ENCODE measurements at places on chromosomes 6 and 20.
A peak's percentile ranks its signal among the peaks of the same experiment; 100 is the strongest.

DNA sequence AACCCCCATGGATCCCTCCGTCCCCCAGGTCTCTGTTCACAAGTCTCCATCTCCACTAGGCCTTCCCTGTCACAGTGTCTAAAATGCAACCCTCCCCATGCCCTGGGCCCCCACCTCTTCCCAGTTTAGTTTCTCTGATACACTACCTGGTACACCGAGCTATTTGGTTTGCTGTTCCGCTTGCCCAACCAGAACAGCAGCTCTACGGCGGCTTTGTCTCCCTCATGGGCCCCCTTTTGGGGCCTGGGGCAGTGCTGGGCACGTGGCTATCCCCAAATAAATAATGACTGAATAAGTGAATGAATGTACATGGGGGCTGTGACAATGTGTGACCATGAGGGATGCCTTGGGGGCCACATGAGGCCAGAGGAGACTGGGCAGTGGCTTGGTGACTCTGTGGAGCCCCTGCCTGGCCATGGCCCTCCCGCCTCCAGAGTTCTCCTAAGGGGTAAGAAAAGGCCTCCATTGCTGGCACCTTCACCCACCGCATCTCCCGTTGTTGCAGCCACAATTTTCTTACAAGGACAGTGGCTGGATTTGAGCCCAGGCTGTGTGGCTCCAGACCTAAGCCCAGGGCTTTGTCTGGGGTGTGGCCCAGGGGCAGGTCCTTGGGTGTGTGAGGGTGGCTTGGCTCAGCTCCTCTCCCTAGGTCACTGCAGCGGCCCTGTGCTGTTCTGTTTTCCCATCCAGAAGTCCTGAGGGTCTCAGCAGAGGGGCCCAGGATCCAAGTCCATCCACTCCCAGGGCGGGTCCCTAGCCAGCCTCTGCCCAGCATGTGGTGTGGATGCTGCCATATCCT is 408.5 kb upstream of the SULF2 start:
- DNase-seq = no peak

DNA sequence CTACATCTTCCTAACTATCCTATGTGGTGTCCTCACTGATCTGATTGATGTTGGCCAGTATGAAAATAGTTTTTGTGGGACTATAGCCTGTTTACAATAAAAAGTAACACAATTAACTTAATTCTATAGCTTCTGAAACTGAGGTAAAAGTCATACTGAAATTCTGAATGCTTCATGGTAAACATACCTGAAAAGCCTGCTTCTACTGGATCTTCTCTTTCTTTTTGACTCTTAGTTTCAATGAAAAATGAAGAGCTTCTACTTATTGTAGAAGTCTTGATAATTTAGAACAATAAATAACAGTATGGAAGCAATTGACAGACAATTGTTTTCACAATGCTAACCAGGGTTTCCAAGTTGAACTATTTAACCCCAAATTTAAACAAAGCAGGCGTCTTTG is 383.9 kb upstream of the MMS22L start:
- DNase-seq = no peak

DNA sequence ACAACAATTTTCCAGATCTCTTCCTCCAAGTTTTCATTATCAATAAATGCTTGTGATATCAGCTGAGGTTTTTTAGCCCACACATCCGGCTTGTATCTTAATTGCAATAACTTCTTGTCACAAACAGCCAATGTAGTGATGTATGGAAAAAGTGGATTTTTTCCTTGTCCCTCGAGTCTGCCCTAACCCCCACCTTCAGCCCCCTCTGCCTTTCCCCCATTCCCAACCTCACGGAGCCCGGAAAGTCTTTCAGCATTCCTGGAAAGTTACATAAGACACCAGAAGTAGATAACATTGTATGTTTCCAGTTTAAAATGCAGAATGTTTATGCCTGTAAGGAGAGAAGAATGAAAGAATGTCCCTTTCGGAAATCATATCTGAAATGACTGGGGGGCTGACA is 179.2 kb upstream of the PHACTR1 start:
- no peak for DNase-seq

- no peak for DNase-seq
These were observed 22.9 kb downstream of the PPP1R3G start for GRCh38 chr6:5108068-5108467.

- DNase-seq = no peak
These were observed 24.1 kb upstream of the BPIFA3 start for GRCh38 chr20:33192912-33193501.

GRCh38 chr6:144093658-144094057 is 1.7 kb downstream of the SF3B5 start:
- no peak for DNase-seq

DNA sequence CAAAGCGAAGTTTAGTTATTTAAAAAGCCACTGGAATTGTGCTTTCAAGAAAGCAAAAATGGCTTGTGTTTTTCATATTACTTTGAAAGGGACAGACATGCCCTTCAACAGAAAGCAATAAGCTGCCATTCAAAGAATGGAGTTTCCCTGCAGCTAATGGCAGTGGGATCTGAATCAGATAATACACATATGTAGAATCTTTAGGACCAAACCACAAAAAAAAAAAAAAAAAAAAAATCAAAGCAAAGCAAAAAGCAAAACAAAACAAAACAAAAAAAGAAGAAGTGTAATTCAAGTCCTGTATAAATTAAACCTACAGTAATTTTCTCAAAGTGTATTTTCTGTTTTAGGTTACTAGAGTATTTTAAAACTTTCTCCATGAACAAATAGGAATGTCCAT is 63.6 kb upstream of the ZNF217 start:
- DNase-seq = no peak

DNA sequence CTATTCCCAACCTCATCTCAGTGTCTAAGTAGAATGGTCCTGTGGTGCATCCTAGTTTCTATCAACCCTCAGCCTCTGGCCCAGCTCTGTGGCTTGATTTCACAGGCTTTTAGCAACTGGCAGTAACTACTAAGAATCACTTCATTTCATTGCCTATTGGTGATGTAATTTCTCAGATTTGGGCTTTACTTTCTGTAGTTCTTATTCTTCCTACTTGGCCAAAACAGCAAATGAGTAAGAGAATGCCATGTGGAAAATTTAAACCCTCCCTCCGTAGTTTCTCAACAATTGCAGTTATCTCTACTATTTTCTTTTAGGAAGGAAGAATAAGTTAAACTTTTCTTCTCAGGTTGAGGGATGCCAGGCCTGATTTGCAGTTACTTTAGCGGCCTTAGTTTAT is 387.3 kb downstream of the CDKAL1 start:
- DNase-seq = peak; percentile 40

DNA sequence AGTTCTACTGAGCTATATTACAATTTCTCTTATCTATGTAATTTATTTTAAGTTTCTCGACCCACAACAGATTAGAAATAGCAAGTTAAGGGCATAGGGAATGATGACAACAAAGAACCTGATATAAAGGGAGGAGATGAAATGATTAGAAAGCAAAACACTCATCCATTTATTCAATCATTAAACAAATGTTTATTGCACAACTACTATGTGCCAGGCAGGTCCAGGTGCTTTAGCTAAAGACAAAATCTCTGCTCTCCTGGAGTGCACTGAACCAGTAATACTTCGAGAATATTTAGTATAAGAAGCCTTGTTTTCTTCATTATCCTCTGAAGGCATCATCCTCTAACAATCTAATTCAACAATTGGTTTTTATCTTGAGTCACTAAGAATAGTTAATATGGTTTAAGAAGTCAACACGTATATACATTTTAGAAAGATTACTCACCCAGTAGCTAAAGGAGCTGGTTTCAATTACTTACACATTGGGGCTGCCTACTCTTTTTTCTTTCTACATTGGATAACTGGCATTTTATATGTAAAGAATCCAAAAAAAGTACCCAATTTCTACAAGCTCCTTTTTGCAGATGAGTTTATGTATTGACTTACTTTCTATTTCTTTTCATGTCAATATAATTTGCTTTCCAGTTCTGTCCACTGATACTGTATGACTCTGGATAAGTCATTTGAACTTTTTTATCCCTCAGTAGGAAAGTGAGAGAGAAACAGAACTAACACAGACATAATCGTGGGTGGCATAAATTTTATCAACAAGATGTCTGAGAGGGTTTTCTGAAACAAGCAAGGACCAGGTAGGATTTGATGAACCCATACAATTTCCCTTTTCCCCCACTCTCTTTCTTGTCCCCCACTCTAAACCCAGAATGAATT is 312.6 kb downstream of the CLIC5 start:
- DNase-seq = no peak

DNA sequence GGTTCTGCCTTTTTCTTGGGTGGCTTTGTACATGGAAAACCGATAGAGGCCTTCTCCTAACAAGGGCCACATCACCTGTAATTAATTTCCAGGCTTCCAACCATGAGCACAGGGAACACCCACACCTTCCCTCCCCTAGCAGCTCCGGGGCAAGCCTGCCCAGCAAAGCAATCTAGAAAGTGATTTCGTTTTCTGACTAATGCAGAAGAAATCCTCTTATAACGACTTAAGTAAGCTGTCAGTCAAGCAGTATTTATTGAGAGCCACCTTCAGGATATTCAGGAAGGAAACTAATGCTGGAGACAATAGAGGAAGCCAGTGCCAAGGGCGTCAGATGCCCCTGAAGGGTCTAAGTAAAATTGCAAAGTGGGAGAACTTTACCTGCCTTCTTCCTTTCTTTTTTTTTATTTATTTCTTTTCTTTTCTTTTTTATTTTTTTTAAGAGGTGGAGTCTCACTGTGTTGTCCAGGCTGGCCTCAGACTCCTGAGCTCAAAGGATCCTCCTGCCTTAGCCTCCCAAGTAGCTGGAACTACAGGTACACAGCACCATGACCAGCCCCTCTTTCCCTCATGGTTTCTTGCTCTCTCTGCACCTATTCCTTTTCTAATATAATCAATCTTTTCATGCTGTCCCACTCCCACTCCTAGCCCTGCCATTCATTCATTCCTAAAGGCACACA is 67.5 kb upstream of the MBOAT1 start:
- DNase-seq = no peak

GRCh38 chr6:27630727-27631608 is 158.1 kb upstream of the ZNF184 start:
- DNase-seq = peak; percentile 54

DNA sequence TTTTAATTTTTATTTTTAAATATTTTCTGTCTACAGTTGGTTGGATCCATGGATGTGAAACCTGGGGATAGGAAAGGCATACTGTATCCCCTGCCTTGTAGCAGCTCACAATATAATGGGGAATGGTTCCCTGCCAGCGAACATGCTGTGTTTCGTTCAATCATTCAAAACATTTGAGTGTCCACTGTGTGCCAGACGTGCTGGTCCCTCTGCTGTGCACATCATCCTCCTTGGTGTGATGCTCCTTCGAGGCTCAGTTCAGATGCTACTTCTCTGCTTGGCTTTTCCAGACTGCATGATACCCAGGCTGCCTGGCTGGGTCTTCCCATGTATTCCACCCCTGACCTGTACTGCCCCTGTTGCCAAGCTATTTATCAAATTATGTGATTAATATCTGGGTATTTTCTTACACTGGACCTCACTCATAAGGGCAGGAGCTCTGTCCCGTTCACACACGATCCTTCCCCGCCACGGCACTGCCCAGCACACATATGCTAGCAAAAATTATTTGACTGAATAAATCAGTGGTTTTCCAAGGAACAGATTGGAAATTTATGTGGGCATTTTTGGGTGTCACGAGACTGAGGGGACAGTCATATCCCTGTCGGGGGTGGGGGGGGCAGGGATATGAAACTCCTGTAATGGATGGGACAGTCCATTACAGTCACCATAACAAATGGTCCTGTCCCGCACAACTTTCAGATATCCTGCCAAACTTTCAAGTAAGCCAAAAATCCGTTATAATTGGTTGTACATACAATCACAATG is 4.9 kb downstream of the SDCBP2 start:
- no peak for DNase-seq

DNA sequence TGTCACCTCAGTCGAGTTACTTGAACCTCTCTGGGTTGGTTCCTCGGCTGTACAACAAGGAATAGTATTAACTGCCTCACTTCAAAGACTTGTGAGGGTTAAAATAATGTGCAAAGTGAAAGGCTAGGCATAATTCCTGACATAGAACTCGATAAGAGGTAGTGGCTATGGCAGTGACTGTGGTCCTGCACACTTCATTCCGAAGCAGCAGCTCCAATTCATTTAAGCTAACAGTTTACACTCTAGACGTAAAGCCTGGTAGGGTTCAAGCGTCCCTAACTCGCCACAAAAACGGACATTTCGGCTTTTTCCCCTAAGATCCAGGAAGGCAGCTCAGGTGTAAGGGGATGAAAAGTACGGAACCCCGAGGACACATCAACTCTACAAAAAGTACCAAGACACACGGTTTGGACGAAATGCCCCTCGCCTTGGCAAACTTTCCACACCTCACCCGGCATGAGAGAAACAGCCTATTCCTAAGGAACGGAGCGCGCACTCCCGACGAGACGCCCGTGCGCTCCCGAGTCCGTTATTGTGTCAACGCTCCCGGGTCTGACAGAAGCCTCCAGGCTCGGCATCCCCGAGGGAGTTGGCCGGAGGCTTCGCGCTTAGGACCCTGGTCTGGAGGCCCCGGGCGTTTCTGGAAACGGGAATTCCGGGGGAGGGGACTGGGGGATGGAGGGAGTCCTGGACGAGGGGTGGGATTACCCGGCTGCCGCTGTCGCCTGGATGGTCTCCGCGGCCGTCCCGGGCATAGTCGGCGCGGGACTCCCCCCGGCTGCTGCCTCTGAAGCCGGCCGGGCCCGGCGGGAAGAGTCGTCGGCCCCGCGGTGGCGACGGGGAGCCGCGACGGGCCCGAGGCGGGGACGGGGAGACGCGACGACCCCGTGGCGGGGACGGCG is 937 bp downstream of the ZNF318 start:
- DNase-seq = no peak

DNA sequence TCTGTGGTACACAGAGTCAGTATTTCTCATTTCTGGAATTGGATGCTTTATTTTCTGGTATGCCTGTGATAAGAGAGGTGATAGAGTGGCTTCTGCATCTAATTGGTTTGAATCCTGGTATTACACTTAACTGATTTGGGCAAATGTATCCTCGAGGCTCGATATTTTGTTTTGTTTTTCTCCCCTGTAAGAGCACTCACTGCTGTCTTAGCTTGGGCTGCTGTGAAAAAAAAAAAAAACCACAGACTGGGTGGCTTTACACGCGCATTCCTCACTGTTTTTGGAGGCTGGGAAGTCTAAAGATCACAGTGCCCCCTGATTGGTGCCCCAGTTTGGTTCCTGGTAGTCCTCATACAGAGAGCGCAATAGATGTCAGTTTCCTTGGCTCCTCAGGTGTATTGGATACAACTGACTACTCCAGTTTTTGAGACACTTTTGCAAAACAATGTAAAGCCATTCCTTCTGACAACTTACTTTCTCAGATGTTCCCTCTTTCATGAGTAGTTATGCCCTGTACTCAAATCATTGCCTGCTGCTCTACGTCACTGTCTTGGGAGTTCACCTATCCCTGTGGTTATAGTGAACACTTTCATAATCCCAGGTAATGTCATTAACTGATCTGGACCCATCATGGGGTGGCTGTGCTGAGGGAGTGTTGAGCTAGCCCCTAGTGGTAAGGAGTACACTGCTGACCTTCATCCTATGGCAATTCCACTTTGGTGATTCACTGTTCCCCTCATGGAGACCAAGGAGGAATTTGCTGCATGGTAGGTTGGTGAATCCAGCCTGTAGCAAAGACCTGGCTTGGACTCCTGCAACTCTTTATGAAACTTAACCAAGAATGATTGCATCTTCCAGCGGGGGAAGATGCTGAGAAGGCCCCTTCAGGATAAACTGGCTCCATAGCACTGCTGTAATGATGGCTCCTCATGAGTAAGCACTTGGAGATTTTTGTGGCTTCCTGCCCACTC is 3.5 kb upstream of the ACAT2 start:
- no peak for DNase-seq

GRCh38 chr6:34484391-34484790 is 18.5 kb downstream of the PACSIN1 start:
- DNase-seq = no peak

GRCh38 chr6:123681957-123682462 is 45.3 kb upstream of the TRDN start:
- DNase-seq = no peak

- no peak for DNase-seq
These were observed 91.9 kb upstream of the CCDC28A start for GRCh38 chr6:138681627-138682026.
